ENCODE measurements at places on chromosomes 16 and 17.

DNA sequence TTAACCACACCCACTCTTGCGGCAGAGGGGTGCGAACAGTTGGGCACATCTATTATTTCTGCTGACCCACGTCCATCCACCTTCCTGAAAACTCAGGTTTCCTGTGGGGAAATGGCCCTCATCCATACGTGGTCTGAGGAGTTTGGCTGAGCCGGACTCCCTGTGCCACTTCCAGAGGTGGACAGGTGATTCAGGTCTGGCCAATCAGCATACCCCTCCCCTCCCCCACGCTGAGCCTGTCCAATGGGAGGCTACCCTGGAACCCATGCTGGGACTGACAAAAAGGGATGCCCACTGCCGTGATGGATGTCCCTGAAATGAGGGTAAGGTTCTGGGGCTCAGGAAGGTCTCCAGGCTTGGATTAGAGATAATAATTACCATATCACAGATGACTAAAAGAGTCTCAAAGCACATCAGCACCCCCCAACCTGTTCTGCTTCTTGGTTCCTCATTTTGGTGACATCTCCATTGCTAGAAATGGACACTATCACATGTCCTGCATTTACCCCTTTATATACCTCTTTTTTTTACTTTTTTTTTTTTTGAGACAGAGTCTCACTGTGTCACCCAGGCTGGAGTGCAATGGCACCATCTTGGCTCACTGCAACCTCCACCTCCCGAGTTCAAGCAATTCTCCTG lies 5.3 kb upstream of the MAPK7 start:
- no peak for DNase-seq

GRCh38 chr17:35127751-35128514 lies 6.5 kb downstream of the FNDC8 start:
- no peak for DNase-seq

DNA sequence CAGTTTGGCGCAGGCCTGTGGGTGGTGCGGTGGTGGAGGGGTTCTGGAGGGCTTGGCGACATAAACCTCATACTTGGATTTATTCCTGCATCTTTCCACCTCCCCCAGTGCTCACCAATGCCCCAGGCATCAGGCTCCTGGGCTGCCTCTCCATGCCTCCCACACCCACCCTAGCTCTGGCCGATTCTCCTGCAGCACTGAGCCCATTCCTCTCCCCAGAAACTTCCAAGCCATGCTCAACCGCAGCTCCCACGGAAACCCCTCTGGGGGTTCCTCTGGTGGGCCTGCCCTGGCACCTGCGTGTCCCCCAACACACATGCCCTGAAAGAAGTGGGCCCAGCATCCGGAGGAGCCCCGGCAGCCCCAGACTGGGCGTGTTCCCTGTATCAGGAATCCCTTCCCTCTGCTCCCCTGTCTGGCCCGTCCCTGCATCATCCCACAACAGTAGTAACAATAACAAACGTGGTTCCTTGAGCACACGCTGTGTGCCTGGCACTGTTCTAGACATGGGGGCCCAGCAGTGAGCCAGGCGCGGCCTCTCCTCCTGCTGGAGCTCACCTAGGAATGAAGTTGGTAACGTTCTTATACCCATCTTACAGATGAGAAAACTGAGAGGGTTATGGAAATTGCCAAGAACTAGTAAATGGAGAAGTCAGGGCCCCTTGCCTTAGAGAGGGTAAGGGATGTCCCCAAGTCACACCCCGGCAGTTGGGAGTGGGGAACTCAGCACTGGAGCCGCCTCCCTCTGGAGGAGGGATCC lies 2.3 kb downstream of the PRSS21 start:
- peak; percentile 28 for DNase-seq

GRCh38 chr16:68362947-68363657 lies 52.3 kb downstream of the PRMT7 start:
- DNase-seq = peak; percentile 78

- no peak for DNase-seq
Measured at GRCh38 chr17:16950488-16950887, 21.4 kb downstream of the TNFRSF13B start.

DNA sequence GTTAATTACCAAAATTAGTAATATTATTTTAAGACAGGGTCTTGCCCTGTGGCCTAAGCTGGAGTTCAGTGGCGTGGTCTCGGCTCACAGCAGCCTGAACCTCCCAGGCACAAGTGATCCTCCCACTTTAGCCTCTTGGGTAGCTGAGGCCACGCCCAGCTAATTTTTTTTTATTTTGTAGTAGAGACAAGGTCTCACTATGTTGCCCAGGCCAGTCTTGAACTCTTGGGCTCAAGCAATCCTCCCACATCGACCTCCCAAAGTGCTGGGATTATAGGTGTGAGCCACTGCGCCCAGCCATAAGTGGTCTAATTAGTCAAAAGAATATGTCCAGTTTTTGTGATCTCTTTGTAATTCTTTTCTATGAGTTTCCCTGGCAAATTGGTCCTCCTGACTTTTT lies 12.0 kb upstream of the CFDP1 start:
- no peak for DNase-seq

DNA sequence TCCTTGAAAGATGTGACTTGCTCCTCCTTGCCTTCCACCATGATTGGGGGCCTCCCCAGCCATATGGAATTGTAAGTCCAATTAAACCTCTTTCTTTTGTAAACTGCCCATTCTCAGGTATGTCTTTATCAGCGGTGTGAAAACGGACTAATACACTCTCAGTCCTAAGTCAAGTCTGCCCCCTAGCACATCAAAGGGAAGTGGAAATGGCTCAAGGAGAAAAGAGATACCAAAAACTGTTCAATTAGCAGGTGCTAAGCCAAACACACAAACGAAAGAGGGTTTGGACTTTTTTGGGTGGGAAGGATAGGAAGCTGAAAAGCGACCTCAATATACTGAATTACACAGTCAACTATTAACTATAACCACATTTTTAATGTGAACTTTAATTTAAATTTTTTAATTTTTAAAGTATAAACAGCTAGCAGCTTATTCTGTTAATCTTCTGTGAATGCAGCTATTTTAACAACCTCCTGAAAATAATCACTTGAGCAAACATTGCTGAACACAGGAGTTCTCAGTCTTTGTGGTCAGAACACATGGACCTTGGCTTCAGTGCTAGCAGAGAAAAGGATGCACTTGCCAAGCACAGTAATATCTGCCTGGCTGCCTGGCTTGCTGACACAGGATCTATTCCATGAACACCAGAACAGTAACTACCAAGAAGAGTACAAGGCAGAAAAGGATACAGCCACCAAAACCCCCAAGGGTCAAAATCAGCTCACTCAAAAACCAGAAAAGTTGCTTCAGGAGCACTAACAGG lies 10.9 kb downstream of the ZNF18 start:
- no peak for DNase-seq

DNA sequence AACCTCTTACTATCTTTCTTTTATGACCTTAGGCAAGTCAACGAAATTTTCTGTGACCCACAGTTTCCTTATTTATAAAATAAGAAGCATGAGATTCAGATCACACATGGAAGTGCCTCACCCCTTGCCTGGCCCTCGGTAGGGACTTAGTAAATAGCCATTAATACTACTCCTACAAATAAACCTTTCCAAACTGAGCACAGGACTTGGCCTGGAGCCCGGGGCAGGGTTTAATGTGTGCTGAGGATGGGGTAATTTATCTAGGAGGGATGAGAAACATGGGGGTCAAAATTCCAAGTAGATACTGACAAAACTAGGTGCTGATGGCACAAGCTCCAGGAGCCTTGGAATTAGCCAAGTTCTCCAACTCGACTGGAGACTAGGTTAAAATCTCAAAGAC lies 35.0 kb downstream of the PITPNC1 start:
- no peak for DNase-seq

DNA sequence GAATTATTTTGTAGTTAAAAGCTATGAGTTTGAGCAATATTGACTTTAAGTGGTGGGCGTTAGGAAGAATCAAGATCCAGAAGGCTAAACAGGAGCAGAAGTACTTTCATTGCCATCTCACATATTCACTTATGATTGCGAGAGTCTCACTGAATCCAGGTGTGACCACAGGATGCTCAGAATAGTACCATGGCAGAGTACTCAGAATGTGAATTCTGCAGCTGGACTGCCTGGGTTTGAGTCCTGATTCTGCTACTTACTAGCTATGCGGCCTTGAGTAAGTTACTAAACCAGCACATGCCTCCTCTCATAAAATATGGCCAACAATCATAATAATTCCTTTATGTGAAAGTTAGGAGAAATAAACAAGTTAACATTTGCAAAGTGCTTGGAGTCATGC lies 109.5 kb downstream of the CA10 start:
- no peak for DNase-seq

DNA sequence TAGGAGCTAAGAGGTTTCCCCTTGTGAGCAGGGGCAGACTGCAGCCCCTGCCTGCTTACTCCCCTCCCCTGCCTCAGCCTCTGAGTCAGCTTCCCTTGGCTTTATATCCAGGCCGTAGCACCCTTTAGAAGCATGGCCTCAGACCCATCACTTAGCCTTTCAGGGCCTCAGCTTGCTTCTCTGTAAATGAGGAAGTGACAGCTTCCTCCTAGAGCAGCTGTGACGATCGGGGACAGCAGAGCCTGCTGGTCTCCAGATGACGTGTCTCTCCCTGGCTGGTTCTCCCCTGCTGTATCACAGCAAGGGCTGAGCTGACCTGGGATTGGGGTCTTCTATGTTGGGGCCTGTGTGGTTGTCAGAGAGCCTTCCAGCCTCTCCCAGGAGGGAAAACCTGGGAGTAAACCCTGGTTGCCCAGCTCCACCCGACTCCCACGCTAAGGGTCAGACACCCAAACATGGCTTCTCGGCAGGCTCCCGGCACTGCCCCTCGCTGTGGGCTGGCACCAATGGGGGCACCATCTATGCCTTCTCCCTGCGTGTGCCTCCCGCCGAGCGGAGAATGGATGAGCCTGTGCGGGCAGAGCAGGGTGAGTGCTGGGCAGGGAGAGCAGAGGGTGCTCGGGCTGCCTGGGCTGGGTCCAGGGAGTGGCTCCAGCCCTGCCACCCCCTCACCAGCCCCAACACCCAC lies 16.3 kb upstream of the MYO15B start:
- no peak for DNase-seq

GRCh38 chr16:85332175-85332574 lies 219.9 kb upstream of the CIBAR2 start:
- DNase-seq = peak; percentile 87

DNA sequence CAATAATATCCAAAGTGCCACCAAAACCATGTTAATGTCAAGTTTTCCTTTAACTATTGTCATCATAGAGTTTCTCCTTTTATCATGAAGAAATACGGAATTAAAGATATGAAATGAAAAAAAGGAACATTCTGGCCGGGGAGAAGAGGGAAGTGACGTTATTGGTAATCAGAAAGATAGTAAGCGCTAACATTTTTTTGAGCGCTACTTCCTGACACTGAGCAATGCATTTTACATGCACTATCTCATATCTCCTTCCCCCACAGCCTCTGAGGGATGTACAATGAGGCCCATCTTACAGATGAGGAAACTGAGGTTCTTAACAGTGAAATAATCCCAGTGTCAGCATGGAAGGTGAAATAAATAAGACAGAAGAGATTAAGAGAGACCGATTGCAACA lies 410.9 kb downstream of the SOX9 start:
- DNase-seq = no peak

GRCh38 chr17:34248511-34249024 lies 6.5 kb upstream of the CCL2 start:
- no peak for DNase-seq

DNA sequence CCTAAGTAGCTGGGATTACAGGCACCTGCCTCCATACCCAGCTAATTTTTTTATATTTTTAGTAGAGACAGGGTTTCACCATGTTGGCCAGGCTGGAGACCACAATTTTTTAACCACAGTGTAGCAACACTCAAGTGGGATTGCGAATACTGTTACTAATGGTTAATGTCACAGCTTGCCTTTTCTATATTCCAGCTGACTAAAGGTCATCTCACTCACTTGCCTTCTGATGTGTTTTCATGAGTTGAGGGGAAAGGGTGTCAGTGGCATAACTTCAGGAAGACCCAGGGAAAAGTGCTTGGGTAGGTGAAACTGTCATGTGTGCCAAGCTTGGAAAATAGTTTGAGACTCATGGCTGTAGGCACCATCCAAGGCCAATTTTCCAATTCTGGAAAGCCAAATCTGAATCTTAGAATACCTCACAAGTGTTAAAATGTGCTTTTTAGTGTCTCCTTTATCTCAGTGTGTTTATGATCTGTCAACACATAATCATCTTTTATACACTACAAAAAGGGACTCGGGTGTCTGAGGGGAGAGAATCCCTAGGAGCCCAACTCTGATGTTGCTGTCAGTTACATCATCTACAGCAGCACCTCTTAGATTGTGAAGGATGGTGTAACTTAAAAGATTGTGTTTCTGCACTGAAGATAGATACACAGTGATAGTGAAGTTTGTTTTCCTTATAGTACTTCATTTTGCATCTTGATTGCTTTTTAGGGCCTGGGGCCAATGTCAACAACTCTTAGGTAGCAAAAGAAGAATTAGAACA lies 27.1 kb downstream of the OGFOD1 start:
- DNase-seq = no peak

GRCh38 chr17:17913695-17914332 lies 58.4 kb downstream of the TOM1L2 start:
- DNase-seq = peak; percentile 64

GRCh38 chr17:74145756-74146155 lies 57.7 kb upstream of the RPL38 start:
- no peak for DNase-seq

- DNase-seq = no peak
Measured at GRCh38 chr16:13554005-13554404, 365.9 kb upstream of the ERCC4 start.

DNA sequence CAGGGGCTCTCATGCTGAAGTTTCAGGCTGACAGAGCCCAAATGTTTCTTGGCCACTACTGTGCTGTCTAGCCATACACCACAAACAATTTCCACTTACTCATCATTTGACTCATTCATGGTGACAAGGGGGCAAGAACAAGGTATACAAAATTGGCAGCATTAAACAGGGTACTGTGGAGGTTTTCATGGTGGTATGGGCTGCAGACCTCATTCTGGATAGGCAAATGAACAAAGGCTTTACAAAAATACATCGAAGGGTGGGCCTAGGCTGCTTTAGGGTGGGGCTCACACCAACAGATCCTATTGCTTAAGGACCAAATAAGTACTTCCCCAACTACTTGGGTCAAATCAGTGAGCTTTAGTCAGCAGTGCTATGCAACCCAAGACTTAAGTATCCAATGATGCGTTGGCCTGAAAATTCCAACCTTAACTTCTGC lies 53.0 kb downstream of the N4BP1 start:
- no peak for DNase-seq

DNA sequence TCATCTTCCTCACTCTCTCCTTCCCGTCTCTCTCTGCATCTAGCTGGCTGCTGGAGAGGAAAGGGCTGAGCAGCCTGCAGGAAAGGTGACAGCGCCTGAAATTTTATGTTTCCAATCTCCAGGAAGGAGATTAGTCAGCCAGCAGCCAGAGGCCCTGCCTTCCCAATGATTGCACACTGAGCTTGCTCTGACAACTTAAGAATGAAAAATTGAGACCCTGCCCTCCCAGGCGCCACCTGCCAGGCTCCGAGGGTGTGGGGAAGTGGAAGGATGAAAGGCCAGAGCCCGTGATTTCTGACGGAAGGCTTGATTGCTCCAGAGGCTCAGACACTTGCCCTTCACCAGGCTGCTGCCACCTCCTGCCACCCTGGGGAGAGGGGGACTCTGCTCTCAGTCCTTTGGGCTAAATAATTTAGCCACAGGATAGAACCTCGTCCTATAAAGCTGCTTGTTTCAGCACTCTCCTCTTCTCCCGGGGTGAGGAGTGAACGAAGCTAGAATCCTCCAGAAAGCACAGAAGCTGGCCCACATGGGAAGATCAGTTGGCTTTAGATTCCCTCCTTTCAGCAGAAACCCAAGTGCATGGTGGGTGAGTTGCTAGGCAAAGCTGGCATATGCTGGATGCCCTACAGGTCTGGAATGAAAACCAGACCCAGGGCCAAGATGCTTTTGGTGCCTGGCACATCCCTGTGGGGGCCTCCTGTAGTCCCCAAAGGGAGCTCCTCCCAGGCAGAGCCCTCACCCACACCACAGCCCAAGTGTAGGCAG lies 33.5 kb downstream of the GRIN2C start:
- DNase-seq = no peak
